ENCODE measurements at places on chromosomes 13 and 19.

- DNase-seq: no peak
Observed at GRCh38 chr13:96963786-96964475, 30.3 kb downstream of the OXGR1 start.

GRCh38 chr19:2084993-2085720 lies 11.0 kb downstream of the MOB3A start:
- DNase-seq: peak; percentile 94

GRCh38 chr13:111407381-111408131 lies 87.1 kb downstream of the TEX29 start:
- no peak for DNase-seq

- peak; percentile 83 for DNase-seq
Observed at GRCh38 chr19:48635263-48635965, 1.8 kb downstream of the DBP start.

DNA sequence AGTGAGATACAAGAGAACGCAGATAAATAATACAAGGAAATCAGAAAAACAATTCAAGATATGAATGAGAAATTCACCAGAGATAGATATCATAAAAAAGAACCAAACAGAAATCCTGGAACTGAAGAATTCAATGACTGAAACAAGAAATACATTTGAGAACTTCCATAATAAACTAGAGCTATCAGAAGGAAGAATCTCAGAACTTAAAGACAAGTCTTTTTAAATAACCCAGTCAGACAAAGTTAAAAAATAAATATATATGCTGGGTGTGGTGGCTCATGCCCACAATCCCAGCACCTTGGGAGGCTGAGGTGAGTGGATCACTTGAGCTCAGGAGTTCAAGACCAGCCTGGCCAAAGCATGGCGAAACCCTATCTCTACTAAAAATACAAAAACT lies 28.7 kb upstream of the N4BP2L1 start:
- DNase-seq: no peak

DNA sequence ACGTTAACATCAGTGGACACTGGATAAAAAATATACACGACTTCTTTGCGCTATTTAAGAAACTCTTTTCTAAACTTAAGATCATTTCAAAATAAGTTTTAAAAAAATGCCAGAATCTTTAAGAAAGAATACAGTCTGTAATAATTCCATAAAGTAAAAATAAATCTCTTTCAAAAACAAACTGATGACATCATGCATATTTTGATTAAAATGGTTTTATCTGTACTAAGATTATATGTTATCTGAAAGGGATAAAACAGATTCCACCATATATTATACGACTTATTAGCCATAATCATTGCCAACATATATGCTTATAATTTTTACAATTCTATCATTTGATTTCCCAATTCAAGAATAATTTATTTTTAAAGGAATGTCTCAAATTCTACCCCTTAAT lies 15.3 kb upstream of the ELF1 start:
- no peak for DNase-seq

DNA sequence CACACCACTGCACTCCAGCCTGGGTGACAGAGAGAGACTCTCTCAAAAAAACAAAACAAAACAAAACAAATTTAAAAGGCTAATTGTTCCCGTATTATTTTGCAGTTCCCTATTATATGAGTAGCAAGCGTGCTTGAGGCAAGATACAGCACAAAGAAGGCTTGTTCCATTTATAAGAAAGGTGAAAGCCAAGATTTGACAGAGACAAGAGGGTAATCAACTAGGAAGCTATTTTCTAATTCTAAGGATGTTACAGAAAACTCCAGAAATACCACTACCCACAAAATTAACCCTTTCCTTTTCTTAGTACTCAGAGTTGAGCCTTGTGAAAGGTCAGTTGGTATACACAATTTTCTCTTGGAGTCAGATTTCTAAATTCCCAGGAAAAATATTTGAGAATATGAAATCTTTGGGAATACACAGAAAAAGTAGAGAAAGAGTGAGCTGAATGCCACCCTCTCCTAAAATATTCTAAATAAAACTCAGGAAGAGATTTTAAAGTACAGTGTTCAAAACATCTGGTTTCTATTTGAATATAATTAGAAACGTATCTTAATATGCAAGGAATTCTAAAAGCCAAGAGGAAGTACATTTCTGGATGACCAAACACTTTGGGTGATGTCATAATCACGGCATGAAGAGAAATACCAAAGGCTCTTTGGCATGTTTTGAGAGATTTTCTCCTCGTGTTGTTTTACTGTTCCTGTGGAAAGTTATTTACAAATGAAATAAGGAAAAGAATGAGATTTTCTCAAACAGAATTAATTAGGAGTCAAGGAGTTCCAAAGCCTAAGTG lies 63.0 kb upstream of the FLT1 start:
- DNase-seq: no peak

GRCh38 chr13:20140487-20140886 lies 20.4 kb downstream of the GJA3 start:
- no peak for DNase-seq

Measured in stimulated activated CD8-positive, alpha-beta memory T cell treated with anti-CD3 and anti-CD28 coated beads, Interleukin-4, amount 100 ng/mL, for 48 hours (primary cell).